ENCODE measurements at places on chromosomes 12 and 14.

DNA sequence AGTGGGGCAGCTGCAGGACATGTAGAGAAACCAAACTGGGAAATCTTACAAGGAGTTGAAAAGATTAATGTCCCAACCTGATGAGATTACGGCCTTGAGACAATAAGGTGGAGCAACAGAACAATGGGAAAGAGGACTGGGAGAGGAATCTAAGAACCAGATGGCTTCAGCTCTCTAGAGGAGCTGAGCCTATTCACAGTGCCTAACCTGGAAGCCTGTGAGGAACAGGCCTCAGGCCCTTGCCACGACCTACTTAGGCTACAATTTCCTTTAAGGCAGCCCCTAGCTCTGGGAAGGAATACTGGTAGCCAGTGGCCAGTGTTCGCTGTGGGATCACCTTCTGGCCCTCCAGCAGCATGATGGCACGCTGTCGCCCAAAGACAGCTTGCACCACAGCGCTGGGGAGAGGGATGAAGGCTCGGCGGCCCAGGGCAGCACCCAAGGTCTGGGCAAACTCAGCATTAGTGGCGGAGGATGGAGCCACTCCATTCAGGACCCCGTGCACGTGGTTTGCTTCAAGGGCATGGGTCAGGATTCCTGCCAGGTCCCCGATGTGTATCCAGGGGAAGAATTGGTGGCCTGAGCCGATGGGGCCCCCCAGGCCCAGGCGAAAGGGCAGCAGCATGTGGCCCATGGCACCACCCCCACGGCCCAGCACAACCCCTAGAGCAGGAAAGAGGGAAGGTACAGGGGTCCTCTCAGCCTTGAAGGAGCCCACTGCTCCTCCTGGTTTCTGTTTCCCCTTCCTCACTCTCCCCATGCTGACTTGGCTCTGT, 2.6 kb downstream of the SDR39U1 start:
- H3K4me3 ChIP-seq, result no peak overlapping the region
- H3K27me3 ChIP-seq, result peaks cover 14% of the 10 kb centered on the region
- DNase-seq, result no peak
- peaks cover 10% of the 10 kb centered on the region for H3K4me1 ChIP-seq
- H3K27ac ChIP-seq, result no peak overlapping the region
- H3K36me3 ChIP-seq, result no peaks in the 10 kb centered on the region

DNA sequence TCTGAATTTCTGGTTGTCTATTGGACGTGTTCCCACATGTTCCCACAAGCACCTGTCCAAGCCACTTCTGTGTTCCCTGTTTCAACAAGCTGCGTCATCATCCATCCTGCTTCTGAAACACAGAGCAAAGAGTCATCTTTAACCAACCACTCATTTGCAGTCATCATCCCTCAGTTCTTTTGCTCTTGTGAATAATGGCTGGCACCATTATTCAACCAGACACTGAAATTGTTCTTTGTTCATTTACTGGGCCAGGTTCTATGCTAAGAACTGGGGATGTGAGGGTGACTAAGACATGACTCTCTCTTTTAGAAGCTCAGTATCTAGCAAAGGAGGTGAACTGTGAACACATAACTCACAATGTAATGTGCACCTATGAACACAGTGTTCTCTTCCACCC, 40.7 kb upstream of the ANO4 start:
- H3K36me3 ChIP-seq, result no peaks in the 10 kb centered on the region
- H3K27me3 ChIP-seq, result peaks cover 2% of the 10 kb centered on the region
- DNase-seq, result no peak

DNA sequence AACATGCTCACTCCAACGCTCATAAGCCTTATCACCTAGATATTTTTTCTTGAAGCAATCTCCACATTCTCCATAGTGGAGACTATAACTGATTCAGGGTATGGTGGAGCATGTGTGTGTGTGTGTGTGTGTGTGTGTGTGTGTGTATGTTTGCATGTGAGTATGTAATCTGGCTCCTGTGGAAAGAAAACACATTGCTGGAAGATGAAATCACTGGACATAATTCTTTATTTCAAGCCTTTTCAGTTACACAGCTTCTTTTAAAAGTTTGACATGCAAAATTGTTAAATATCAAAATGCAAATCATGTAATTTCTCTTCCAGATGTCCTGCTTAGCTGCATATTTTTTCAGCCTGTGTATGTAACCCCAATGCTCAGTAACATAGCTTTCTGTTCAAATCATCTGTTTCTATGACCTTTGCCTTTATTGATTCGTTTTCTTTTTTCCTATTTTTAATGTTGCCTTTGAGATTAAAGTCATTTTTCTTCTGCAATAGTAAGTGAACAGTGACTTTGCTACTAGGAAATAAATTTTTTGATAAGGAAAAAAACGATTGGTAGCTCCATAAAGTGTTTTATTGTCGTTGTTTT, 80.5 kb upstream of the BTG1 start:
- no peak overlapping the region for H3K27ac ChIP-seq
- H3K4me1 ChIP-seq, result peaks cover 6% of the 10 kb centered on the region
- H3K4me3 ChIP-seq, result no peak overlapping the region
- no peaks in the 10 kb centered on the region for H3K27me3 ChIP-seq
- H3K36me3 ChIP-seq, result no peaks in the 10 kb centered on the region

GRCh38 chr14:34043627-34044372, 92.9 kb upstream of the EGLN3 start:
- no peak for DNase-seq
- H3K4me1 ChIP-seq, result no peaks in the 10 kb centered on the region
- H3K27ac ChIP-seq, result no peak overlapping the region
- no peaks in the 10 kb centered on the region for H3K36me3 ChIP-seq
- H3K4me3 ChIP-seq, result no peak overlapping the region

- no peaks in the 10 kb centered on the region for H3K36me3 ChIP-seq
- H3K4me1 ChIP-seq, result no peaks in the 10 kb centered on the region
- H3K4me3 ChIP-seq, result no peak overlapping the region
Observed at GRCh38 chr12:61530456-61530855, 729.7 kb upstream of the USP15 start.

GRCh38 chr12:11730299-11731041, 81.0 kb downstream of the ETV6 start:
- no peaks in the 10 kb centered on the region for H3K27me3 ChIP-seq
- DNase-seq, result no peak
- no peak overlapping the region for H3K4me3 ChIP-seq

DNA sequence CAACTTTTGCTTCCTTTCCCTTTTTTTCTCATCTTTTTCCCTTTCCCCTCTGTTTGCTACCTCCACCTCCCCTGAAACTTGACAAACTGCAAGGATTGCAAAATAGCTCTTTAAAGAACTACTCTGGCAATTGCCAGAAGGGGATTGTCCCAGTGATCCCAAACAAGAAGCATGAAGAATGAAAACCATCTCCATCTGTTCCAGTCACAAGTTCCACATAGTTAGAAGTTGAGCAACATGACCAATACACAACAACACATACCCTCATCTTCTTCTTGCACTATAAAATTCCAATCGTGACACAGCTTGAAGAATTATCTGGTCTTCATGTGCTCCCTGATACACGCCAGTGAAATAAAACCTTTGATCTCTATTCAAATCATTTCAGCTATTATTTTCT, 93.7 kb upstream of the USP15 start:
- no peaks in the 10 kb centered on the region for H3K36me3 ChIP-seq
- DNase-seq, result no peak
- H3K4me1 ChIP-seq, result no peaks in the 10 kb centered on the region
- no peak overlapping the region for H3K4me3 ChIP-seq
- H3K27me3 ChIP-seq, result no peaks in the 10 kb centered on the region

Data from glutamatergic neuron (in vitro differentiated cells).